ENCODE measurements at places on chromosomes 2 and 18.

- no peak for DNase-seq
These were observed 65.3 kb downstream of the CYBRD1 start for GRCh38 chr2:171587567-171587966.

GRCh38 chr2:76672798-76673197 is 849.4 kb downstream of the LRRTM4 start:
- no peak for DNase-seq

DNA sequence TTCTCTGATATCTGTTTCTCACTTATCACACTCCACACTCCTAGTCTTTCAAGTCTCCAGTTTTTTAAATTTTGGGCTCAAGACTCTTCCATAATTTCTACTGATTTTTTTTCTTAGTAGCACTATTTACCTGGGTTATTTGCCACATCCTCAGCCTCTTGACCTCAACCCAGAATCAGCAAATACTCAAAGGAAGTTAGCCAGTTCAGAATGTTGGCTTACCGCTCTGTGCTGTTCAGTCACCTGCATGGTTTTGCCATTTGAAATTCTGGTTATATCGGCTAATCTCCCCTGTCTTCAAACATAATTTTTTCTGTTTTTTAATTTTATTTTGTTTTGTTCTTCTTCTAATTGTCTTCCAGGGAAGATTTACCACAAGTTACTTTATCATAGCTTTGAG is 412.6 kb downstream of the PTH2R start:
- no peak for DNase-seq

- no peak for DNase-seq
These were observed 261.6 kb upstream of the ZNF804A start for GRCh38 chr2:184336688-184337087.

GRCh38 chr2:2014251-2014771 is 270.0 kb upstream of the PXDN start:
- no peak for DNase-seq

- no peak for DNase-seq
These were observed 80.5 kb upstream of the CAVIN2 start for GRCh38 chr2:191927319-191927867.

- DNase-seq, result no peak
These were observed 81.4 kb upstream of the CABLES1 start for GRCh38 chr18:23053776-23054457.

- no peak for DNase-seq
These were observed 583 bp downstream of the NEMP2 start for GRCh38 chr2:190533968-190534309.

DNA sequence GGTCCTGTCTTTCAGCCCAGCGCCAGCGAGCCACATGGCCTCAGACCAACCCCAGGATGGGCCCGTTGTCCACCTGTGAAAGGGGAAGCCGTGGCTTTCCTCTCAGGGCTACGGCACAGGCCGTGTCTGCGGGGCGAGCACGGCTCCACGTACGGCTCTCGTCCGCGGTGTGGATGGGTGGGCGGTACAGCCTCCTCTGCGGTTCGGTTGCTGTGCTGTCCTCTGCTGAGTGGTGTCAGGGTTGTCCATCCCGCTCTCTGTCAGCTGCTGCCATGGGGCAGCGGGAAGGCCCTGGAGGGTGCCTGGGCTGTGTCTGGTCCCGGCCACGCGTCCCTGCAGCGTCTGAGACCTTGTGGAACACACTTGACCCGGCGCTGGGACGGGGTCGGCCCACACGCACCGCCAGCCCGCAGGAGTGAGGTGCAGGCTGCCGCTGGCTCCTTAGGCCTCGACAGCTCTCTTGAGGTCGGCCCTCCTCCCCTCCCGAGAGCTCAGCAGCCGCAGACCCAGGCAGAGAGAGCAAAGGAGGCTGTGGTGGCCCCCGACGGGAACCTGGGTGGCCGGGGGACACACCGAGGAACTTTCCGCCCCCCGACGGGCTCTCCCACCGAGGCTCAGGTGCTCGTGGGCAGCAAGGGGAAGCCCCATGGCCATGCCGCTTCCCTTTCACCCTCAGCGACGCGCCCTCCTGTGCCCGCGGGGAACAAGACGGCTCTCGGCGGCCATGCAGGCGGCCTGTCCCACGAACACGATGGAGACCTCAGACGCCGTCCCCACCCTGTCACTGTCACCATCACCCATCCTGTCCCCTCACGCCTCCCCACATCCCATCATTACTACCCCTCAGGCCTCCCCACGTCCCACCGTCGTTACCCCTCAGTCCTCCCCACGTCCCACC is 128.7 kb downstream of the NFATC1 start:
- no peak for DNase-seq

GRCh38 chr18:56373601-56374000 is 264.8 kb downstream of the TXNL1 start:
- DNase-seq, result no peak

GRCh38 chr18:57705011-57705410 is 83.4 kb upstream of the NARS1 start:
- DNase-seq, result no peak

DNA sequence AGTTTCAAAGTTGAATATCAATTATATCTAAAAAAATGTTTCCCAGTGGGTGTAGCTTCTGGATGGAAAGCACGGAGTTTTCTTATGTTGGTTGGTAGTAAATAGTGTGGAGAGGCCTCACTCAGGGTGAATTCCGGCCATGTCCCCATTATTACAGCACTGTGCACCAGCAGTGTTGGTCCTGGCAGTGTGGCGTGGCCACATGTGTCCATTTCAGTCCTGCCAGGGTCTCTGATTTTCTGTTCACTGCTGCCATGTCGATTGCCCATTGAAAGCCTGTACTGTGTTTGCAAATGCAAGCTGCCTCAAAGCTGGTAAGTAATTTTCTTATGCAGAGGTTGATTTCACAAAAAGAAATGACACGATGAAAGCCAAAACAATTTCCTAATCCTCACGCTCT is 386.2 kb downstream of the GALR1 start:
- DNase-seq, result no peak

- no peak for DNase-seq
These were observed 187.8 kb downstream of the RDH14 start for GRCh38 chr2:18372641-18373040.

- no peak for DNase-seq
These were observed 429.2 kb downstream of the TDRD15 start for GRCh38 chr2:21552981-21553380.

DNA sequence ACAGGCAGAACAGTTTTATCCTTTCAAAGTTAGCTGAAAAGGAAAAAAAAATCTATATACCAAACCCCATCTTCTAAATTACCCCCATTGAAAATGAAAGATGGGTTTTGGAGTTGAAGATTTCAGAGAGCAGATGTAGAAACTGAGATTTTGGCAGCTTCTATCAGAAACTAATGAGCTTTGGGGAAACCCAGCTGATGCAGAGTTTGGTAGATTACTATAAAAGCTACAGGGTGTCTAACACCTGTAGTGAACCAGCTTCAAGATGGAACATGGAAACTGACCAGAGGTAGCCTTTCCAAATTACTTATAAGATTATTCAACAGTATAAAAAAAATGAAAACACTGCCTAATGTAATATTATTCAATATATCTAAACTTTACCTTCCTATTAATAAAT is 583.1 kb downstream of the XIRP2 start:
- DNase-seq, result no peak

DNA sequence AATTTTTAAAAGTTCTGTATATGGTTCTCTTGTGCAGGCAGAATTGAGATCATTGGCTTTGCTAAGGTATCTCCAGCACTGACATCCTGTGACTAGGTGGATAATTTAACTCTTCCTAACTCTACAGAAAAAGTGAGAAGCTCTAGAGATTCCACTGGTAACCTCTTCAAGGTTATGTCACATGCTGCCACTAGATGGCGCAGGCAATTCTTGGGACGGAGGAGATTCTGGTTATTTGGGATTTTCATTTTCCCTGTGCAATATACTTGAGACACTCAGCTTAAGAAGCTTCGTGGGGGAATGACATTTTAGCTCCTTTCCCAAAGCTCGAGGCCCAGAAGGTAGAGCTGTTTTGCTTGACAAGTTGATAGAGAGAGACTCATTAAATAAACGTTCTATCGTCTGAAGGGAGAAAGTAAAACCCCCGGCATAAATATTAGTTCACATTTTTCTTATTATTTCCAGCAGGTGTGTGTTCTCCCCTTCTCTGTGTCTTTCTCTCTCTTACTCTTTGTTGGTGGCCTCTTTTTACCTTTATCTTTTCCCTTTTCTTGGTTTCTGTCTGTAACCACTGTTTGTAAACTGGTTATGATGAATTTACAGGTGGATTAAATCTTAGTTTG is 26.6 kb upstream of the LANCL1 start:
- peak; percentile 59 for DNase-seq

Measured in erythroblast (primary cell).